Activated CD8-positive, alpha-beta memory T cell treated with anti-CD3 and anti-CD28 coated beads for 1 hour (primary cell): ENCODE measurements at places on chromosomes 7 and 10.

GRCh38 chr7:17939606-17940301, 540 bp downstream of the SNX13 start:
- DNase-seq = peak; percentile 34

GRCh38 chr7:8601121-8601520, 167.7 kb downstream of the NXPH1 start:
- DNase-seq = no peak

DNA sequence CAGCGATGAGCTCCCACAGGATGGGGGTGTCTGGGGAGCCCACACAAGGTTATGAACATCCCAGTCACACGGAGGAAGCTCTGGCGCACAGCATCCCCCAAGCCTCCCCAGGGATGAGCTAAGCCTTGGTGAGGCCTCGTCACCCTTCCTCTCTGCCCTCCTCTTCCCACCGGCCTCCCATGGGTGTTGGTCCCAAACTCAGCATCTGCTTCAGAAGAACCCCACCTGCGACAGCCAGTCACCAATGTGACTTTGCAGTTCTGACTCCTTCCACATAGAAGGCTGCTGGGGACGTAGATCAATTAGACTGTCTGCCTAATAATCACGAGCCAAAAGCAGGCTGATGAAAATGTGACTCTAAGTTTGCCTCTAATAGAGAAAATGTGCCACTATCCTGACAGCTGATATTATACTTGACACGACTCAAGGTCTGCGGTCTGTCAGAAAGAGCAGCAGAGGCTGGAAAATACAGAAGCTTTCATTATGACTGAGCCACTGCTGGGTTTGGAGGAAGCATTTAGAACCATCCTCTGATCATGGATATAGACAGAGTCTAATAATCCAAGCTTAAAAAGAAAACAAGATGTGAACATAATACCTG, 116.0 kb upstream of the PFKP start:
- no peak for DNase-seq

DNA sequence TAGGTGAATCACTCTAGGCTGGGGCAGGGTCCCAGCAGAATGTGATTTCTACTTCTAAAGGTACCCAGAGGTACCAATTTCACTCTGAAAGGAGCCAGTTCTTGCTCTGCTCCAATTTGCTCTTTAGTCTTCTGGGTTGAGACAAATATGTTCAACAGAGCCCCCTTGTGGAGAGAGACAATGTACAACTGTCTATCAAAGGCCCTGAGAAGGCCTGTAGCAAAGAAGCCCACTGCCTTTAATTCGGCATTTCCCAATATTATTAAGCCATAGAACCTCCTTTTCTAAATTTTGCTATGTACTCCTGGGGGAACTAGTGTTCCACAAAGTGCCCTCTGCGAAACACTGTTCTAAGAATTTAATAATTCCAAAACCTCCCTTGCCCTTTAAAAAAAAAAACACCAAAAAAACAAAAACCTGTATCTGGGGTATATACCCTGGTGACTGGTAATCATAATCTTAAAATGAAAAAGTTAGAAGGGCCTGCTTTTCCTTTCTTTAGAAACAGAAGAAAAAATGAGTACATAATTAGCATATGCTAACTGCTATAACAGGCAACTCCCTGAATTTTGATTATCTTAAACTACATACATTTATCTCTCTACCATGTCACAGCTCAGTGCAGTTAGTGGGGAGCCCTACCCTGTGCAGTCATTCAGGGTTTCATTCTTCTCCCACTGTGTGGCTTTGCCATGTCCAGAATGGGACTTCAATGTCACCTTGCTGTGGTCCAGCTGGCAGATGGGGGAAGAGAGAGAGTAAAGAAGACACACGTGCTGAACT, 160.9 kb upstream of the BMPER start:
- DNase-seq = no peak

DNA sequence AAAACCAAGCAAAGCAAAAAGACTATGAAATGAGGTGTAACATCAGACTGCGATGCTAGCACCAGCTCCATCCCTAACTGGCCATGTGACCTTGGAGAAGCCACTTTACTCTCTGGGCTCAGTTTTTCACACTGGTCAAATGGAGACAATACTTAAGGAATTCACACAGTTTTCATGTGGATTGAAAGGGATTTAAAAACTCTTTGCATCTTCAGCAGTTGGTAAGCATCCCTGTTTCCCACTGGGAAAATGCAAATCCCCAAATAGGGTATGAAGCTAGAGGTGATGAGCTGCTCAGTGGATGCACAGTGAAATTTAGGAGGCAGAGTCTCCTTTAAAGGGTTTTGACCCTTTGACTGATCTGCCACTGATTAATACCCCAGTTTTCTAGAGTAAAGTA, 240.7 kb downstream of the SORCS3 start:
- DNase-seq = no peak

GRCh38 chr7:75840029-75840428, 26.4 kb upstream of the CCL24 start:
- DNase-seq = no peak

- no peak for DNase-seq
Observed at GRCh38 chr7:132030086-132030568, 473.7 kb upstream of the PODXL start.

DNA sequence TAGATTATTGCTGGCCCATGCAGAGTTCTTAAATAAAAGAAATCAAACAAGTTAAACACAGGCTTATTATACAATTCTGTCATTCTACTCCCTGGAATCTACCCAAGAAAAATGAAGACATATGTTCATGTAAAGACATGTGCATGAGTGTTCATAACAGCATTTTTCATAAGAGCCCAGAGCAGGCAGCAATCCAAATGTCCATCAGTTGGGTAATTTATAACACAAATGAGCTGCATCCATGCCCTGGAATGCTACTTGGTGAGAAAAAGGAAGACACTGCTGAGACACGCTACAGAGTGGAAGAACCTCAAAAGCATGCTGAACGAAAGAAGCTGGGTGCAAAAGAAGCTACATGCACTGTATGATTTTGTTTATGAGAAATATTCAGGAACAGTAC, 342.6 kb downstream of the TCERG1L start:
- DNase-seq = no peak

DNA sequence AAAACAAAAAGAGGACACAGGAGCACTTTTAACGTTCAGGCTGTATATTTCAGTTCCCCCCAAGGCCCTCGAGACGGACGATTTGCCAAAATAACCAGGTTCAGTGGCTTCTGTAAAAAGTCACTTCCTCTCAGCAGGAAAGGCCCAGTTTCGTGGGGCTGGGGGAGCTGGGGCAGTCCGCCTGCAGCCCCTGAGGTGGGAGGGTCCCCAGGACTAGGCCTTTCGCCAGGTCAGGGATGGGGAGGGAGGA, 28.8 kb downstream of the WDR86 start:
- DNase-seq = no peak

DNA sequence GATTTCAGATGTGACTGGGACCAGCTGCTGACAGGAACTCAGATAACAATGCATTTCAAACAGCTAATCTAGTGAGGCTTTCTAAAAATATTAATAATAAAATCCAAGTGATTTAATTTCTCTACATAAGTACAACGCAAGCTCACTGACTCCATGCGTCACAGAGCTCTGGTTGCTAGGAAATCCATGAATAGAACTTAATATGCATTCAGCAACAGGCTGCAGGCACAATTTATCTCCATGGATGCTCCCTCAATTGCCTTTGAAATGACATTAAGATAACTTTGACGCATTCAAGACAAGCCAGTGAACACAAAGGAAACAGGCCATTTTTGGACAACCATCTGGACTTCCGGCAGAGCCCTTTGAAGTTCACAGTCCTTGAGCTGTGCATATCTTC, 118.7 kb upstream of the COL1A2 start:
- no peak for DNase-seq

DNA sequence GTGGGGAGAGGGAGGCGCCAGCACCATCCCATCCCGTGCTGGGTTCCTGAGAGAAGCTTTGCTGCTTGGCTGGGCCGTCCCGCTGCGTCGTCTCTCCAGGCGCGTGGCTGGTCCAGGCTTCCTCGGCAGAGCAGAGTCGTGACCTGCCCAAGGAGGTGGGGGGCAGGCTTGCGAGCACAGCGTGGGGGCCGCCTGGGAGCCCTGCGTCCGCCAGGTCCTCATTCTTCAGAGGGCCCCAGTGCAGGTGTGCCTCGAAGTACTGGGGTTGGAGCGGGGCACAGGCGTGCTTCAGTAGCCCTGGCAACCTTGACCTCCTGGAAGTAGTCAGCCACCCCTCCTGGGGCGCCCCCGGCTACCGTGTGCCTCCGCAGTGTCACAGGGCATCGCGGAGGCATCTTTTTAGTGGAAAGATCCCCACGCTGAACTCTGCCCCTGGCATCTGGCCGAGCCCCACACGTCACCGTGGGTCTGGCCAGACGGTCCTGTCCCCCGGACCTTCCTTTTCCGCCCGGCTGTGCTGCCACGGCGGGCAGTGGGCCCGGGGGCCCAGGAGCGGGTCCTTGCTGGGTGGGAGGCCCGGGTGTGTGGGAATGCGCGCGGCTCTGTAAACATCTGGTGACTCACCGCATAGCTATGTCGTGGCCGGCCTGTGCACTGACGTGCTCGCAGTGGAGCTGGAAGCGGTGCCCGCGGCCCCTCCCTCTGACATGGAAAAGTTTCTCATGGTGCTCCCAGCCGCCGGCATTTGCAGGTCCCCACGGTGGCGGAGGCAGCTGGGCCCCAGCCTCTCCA, 6.4 kb downstream of the MAFK start:
- no peak for DNase-seq

GRCh38 chr7:51299391-51300133, 17.0 kb downstream of the COBL start:
- no peak for DNase-seq

GRCh38 chr7:25964483-25964991, 187.5 kb upstream of the NFE2L3 start:
- DNase-seq = no peak

- DNase-seq = no peak
Observed at GRCh38 chr7:137078781-137079180, 210.3 kb downstream of the CHRM2 start.
